ENCODE measurements at places on chromosomes 7 and 10.

DNA sequence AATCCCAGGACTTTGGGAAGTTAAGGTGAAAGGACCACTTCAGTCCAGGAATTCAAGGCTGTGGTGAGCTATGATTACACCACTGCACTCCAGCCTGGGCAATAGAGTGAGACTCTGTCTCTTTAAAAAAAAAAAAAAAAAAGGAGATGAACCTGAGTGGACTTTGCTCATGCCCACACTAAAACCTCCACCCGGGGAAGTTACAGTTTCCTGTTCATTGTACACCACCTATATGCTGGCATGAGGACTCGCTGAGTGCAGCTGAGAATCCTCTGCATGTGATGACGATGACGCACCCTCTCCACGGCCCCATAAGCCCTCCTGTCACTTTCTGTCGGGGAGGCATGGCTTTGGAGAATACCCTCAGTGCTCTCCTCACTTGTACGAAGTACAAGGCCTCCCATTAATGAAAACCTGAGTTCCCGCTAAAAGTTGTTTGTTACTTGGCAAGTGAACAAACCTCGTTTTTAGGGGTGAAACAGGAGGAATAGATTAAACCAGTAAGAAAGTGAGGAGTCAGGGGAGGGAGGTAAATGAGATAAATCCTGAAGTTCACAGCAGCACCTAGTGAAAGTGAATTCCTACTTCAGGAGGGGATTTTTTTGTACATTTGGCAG lies 15.9 kb downstream of the TMEM176B start:
- no peak for DNase-seq

GRCh38 chr10:124161601-124162000 lies 68.2 kb upstream of the CHST15 start:
- DNase-seq = no peak

- no peak for DNase-seq
Measured at GRCh38 chr10:49632406-49633317, 18.8 kb downstream of the CHAT start.

GRCh38 chr10:117860823-117861222 lies 185.9 kb downstream of the RAB11FIP2 start:
- peak; percentile 10 for DNase-seq

DNA sequence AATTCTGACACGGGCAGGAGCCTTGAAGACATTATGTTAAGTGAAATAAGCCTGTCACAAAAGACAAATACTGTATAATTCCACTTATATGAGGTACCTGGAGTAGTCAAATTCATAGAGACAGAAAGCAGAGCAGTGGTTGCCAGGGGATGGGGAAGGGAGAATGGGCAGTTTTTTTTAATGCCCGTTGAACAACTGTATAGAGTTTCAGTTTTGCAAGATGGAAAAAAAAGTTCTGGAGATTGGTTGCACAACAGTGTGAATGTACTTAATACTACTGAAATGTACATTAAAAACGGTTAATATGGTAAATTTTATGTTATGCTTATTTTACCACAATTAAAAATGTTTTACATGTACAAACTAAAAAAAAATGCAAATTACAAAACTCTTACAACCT lies 63.6 kb upstream of the EFCAB10 start:
- DNase-seq = no peak

DNA sequence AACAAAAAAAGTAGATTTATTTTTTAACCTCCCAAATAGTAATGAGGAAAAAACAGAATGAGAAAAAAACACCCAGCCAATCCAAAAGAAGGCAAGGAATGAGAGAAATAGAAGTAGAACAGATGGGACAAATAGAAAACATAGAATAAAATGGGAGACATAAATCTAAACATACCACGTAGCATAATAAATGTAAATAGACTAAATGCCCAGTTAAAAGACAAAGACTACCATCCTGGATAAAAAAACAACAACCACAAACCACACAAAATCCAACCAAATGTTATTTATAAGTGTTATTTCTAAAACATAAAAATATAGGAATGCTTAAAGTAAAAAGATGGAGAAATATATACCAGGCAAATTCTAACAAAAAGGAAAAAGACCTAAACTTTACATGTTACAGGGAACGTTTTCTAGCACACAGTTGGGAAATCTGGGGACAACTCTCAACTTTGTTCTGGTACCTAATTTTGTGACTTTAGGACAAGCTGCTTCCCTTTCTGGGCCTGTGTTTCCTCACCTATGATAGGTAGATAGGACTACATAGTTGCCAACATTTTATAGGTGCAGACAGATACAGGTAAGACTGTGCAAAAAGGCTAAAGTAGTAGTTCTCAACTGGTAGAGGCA lies 98.4 kb downstream of the SPDYE5 start:
- no peak for DNase-seq

DNA sequence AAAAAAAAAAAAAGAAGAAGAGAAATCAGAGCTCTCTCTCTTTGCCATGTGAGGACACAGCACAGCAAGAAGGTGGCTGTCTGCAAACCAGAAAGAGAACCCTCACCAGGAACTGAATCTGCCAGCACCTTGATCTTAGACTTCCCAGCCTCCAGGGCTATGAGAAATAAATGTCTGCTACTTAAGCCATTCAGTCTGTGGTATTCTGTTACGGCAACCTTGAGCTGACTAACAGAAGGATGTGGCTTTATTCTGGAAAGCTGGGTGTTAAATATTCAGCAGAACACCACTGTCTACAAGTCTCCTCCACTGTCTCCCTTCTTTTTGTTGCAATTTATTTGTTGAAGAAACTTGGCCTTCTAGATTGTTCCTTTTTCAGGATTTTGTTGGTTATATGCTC lies 5.0 kb downstream of the COL26A1 start:
- DNase-seq = no peak

- DNase-seq = no peak
Measured at GRCh38 chr7:42982604-42983115, 50.5 kb downstream of the MRPL32 start.

DNA sequence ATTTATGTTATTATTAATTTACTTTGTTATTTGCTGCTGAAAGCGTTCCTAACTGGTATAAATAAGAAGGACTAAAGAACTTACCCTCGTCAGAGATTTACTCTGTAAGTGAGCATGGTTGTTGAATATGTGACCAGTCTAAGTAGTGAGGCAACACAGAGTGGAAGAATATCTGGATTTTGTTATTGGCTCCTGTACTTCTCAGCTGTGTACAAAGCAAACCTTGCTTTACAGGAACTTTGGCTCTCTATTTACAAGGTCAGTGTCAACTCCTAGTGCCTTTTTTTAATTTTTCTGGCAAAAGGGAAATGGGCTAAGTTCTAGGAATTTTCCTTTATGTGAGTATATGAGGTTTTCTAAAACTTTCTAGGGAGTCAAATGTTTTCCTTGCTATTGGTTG lies 35.6 kb downstream of the PDK4 start:
- DNase-seq = no peak

GRCh38 chr10:86098187-86098881 lies 268.3 kb downstream of the GRID1 start:
- DNase-seq = no peak

DNA sequence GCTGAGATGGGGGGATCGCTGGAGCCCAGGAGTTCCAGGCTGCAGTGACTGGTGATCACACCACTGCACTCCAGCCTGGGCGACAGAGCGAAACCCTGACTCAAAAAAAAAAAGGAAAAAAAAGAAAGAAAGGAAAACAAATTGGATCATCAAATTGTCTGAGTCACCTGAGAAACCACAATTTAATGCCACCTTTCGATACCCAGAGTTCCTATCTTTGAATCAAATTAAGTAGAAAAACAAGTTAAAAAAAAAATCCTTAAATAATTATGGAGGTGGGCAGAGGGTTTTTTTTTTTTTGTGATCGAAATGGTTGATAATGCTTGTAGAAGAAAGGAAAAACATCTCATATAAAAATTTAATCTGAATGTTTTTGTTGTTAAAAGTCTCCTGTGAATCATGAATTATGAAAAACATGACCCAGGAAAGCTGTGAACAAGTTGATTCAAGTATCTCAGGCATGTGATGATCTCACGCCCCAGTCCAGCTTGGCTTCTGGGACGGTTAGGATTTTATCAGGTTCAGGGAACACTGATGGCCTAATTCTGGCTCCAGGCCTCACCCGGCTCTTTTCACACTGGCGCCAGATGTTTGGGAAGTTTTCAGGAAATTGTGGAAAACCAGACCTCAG lies 25.3 kb upstream of the CUX1 start:
- no peak for DNase-seq

- DNase-seq = no peak
Measured at GRCh38 chr7:123714296-123715080, 34.3 kb downstream of the WASL start.

- DNase-seq = peak; percentile 72
Measured at GRCh38 chr7:99083068-99083651, 60.7 kb downstream of the SMURF1 start.

- DNase-seq = peak; percentile 46
Measured at GRCh38 chr10:110239892-110240291, 32.5 kb downstream of the MXI1 start.

DNA sequence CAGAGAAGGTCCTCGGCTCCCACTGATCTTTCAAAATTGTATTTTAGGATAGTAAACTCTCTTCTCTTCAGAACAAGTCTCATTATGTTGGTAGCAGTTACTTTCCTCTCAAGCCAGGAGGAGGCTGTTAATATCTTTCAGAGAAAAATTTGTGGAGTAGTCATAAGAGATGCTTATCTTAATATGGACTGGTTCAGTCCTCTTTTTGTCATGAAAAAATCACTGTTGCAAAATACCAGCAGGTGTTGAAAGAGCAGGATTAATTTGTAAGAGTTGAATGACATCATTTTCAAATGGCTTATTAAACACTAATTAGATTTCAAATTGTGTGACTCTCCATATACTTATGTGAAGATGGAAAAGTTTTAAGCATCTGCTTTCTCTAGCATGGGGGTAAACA lies 662.5 kb downstream of the POM121L12 start:
- no peak for DNase-seq

GRCh38 chr7:18637516-18637915 lies 142.0 kb downstream of the HDAC9 start:
- no peak for DNase-seq

GRCh38 chr7:44290252-44290620 lies 35.2 kb downstream of the CAMK2B start:
- no peak for DNase-seq

GRCh38 chr10:60262647-60263126 lies 127.0 kb downstream of the ANK3 start:
- DNase-seq = no peak

DNA sequence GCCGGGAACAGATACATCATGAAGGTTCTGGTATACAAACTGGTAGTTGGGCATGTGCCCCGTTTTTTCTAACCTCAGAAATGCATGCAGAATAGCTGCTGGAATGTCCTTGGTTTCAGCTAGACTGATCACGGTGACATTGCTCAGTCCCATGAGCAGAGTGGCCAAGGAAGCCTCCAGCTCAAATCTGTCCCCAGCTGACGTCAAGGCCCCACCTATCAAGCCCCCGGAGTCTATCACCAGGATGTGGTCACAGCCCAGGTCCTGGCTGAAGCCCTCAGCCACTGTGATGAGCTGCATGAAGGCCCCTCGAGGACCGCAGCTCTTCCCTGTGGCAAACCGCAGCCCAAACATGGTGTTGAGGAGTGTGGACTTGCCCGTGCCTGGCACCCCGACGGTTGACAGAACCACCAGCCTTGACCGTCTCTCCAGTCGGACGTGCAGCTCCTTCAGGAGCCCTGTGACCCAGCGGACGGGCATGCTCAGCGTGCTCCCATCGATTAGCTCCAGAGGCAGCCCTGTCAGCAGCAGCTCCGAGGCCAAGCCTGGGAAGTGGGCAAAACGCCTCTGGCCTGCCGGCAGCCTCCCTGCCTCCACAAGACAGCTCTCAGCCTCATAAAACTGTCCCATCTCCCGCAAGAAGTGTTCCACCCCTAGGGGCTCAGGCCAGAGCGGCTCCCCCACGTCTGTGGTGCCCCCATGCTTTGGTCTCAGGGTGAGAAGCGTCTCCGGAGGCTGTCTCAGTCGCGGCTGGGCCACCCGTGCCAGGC lies 7.8 kb upstream of the MRPS24 start:
- no peak for DNase-seq

DNA sequence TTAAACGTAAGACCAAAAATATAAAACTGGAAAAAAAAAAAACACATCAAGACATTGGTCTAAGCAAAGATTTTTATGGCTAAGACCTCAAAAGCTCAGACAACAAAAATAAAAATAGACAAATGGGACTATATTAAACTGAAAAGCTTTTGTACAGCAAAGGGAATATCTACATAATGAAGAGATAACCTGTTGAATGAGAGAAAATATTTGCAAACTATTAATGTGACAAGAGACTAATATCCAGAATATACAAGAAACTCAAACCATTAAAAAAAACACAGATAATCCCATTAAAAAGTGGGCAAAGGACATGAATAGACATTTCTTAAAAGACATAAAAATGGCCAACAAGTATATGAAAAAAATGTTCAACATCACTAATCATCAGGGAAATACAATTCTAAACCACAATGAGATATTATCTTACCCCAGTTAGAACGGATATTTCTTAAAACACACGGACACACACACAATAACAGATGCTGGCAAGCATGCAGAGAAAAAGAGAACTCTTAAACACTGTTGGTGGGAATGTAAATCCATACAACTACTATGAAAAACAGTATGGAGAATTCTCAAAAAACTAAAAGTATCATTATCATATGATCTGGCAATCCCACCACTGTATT lies 28.8 kb downstream of the CNOT4 start:
- DNase-seq = no peak

DNA sequence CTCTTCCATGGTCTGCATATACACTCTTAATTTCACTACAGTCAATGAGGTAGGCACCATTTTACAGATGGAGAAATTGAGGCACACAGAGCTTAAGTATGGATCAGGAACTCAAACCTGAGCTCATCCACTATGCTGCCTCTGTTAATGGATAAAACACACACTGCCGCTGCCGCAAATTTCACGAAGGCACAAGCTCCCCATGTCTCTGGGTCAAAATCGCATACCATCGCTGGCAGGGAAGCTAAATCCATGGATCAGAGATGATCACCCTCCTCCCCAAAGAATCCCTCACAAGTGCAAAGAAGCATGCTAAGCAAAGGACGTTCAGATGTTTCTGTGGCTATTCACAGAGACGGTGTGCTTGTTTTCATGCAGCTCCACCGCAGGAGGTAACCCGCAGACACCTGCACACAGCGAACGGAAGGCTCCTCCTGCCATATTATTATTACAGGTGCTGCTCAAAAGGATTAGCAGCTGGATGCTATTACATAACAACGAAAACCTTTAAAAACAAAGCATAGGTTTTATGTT lies 109.3 kb downstream of the UBE2H start:
- no peak for DNase-seq

Data from adipocyte (in vitro differentiated cells).